ENCODE measurements at places on chromosomes 5 and 9. TPM values are rescaled to one million over a fixed set of nuclear protein-coding genes. Genes with fewer than 3 reads are reported as not detected.

Gene RORB
- total RNA-seq = 0.04 TPM

DNA sequence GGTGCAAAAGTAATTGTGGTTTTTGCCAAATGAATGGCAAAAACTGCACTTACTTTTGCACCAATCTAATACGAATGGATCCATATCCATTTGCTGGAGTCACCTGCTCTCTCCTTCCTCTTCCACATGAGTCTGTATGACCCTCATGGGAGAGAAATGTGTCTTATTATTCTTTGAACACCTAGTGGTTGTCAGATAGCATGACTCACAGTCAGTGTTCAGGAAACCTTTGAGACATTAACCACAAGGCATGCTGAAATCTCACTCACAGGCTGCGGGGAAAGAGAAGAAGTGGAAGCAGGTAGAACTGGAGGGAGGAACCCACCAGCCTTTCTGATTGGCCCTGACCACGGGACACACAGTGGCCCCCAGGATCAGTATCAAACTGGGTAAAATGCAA, 222.8 kb upstream of the KLF4 start:
- H3K4me1 ChIP-seq = no peaks in the 10 kb centered on the region
- H3K27me3 ChIP-seq = peaks cover 6% of the 10 kb centered on the region
- no peaks in the 10 kb centered on the region for H3K36me3 ChIP-seq
- no peak for DNase-seq

GRCh38 chr9:33437205-33437604, 10.2 kb downstream of the AQP3 start:
- no peaks in the 10 kb centered on the region for H3K4me1 ChIP-seq
- H3K36me3 ChIP-seq = no peaks in the 10 kb centered on the region
- no peak for DNase-seq
- H3K27me3 ChIP-seq = no peaks in the 10 kb centered on the region
- H3K4me3 ChIP-seq = no peak overlapping the region

DNA sequence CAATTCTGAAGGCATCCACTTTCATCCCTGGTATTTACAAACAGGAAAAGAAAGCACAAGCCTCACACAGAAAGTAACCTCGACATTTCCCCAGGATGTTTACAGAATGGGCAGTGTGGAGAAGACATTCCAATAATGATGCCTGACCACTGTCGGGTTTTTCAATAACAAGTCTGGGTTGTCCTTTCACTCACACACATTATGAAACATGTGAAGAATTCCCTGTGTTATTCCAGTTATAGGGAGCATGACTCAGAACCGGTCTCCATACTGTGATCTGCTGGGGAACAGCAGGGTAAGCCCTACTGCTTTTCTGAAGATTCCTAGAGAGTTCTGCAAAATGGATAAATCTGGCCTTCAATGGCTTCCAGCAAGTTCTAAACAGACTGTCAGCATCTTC, 155.3 kb downstream of the ADAMTS12 start:
- no peak for DNase-seq
- no peaks in the 10 kb centered on the region for H3K36me3 ChIP-seq
- no peaks in the 10 kb centered on the region for H3K4me1 ChIP-seq
- H3K4me3 ChIP-seq = no peak overlapping the region

Gene CBY3
- 0.68 TPM for total RNA-seq
